ENCODE measurements at places on chromosomes 2 and 18. TPM values are rescaled to one million over a fixed set of nuclear protein-coding genes. Genes with fewer than 3 reads are reported as not detected.
A peak's percentile ranks its signal among the peaks of the same experiment; 100 is the strongest.

IL1R2 gene
- total RNA-seq = 0.88 TPM

RRM2 gene
- total RNA-seq = 7.4 TPM

LRRC30 gene
- not detected for total RNA-seq

DNAH7 gene
- 2.9 TPM for total RNA-seq

TMSB10 gene
- 3,633 TPM for total RNA-seq

RAX gene
- not detected for total RNA-seq

DNA sequence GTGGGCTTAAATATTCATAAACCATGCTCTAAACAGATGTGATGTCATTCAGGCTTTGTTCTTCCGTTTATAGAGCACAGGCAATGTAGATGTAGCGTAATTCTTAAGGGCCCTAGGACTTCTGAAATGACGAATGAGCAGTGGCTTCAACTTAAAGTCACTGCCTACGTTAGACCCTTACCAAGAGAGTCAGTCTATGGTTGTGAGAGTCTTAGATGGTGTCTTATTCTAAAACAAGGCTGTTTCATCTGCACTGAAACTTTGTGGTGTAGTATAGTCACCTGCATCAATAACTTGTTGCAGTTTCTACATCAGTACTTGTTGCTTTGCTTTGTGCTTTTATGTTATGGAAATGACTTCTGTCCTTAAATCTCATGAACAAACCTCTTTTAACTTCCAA, 56.0 kb downstream of the PIK3C3 start:
- no peak for DNase-seq

GRCh38 chr18:68721681-68722583, 7.0 kb upstream of the TMX3 start:
- peak; percentile 84 for DNase-seq

DNA sequence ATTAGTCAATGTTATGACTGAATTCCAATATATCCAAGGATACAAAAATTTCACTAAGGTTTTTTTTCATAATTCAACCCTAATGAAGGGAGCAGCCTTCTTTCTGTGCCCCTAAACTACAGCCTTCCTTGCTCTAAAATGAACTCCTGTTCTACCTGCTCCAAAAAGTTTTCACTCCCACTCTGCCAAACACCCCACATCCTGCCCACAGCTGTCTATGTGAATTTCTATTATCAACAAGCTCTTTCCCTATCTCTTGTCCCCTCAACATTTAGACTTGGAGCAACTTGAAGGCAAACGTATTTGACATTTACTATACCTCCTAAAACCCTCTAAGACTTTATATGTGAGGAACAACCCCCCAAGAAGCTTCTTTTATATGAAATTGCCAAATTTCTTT, 2.5 kb downstream of the STAT4 start:
- DNase-seq = no peak

DNA sequence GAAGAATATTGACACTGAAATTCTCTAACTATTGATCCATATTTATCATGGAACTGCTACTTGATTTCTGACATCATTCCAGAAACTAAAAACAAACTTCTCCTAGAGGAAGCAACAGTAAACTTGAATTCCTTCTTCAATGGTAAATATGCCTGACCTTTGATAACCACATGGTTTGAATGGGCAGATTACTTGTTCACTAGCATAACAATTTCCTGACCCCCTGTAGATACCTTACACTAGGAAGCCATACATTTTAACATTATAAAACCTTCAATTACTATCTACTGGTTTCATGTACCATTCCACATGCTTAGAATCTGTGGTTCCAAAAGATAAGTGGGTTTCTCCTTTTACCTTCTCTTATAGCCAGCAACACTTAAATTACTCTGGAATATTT, 36.5 kb upstream of the DSG1 start:
- DNase-seq = no peak

GRCh38 chr18:39272230-39272629, 1706.6 kb upstream of the CELF4 start:
- no peak for DNase-seq

DNA sequence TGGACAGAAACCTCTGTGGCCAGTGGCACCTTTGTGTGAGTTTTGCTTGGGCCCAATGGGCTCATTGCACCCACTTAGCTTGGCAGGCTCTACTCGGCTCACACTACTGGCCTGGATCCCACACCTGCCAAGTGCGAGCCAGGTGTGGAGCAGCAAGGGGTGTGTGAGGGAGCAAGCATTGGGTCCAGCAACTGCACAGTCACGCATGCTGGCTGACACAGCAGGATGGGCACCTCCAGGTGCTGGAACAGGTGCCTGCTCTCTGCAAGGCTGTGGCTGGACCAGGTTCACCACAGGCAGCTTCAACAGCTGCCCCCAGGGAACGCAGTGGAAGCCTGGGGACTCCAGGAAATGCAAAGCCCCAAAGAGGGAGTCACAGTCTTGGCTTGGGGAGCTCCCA, 94.2 kb downstream of the DOK6 start:
- DNase-seq = peak; percentile 14

- no peak for DNase-seq
Observed at GRCh38 chr18:2641638-2642037, 13.9 kb upstream of the SMCHD1 start.

GRCh38 chr2:231554748-231555545, 24.7 kb upstream of the NMUR1 start:
- peak; percentile 72 for DNase-seq

DNA sequence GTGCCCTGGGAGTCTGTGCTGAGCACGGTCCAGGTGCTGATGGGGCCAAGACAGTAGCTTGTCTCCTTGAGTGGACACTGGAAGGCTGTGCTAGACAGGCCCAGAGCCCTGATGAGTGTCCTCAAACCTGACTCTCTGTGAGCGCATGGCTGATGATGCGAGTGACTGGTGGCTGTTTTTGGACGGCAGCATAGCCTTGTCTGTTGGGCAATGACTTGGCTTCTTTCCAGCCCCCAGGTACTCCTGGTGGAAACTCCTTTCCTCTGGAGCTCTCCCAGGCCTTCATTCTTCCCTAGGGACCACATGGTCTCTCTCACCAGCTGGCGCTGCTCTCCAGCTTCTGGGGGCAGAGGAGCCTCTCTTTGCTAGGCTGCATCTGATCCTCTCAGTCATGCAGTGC, 207.6 kb upstream of the SMIM21 start:
- DNase-seq = no peak

DNA sequence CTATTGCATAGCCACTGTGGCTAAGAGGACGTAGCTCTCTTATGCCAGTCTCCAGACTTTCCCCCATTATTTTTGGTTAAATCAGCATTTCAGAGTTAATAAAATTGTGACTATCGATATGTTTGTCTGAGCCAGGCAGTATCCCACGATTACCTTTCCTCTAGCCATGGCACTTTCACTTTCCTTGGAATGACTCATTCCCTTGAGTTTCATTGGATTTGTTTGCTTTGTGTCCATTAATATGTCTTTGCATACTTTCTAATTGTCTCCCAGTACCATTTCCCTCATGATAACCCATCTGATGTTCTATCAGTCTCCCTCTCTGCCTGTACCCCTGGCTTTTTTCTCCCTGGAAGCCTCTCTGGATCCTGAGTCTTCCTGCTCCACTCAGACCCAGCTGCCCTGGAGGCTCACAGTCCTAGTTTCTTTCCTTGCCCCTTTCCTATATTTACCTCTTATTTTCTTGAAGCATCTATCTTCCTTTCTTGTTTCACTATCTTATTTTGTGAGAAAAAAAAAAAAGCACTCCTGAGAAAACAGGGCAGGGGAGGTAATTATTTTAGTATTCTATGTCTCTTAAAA, 126.1 kb downstream of the MTX2 start:
- DNase-seq = no peak

DNA sequence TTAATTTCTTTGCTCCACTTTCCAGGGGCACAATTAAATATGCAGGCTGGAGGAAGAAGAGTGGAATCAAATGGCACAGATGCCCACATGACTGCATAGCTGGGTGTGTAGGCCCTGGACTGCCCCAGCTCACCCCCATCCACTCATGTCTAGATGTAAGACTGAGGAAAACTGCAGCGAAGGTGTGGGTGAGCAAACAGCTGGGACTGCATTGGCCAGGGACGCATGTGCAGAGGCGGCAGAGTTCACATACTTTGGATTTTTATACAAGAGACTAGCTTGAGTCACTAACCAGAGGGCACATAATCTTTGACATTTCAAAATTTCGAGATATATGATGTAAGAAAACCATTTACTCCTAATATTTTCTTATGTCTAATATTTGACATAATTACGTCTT, 60.1 kb downstream of the SPIRE1 start:
- peak; percentile 82 for DNase-seq

GRCh38 chr18:50928551-50928950, 39.3 kb upstream of the ELAC1 start:
- peak; percentile 52 for DNase-seq

GRCh38 chr2:241177526-241178334, 10.7 kb upstream of the ANO7 start:
- no peak for DNase-seq

DNA sequence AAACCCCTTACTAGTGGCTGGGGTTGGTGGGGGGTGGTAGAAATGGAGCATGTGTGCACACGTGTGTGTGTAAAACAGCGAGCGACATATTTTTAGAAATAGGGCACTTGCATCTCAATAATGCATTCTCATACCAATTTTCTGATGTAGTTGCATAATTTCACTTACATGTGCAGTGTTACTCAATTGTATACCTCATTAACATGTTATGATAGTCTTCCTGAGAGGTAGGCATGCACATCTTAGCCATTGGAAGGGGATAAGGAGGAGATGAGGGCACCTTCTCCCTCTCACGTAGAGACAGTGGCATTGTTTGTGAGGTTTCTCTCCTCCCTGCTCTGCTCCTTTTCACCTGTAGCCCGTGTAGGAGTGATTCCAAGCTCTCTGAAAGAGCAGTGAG, 44.6 kb upstream of the RND3 start:
- DNase-seq = no peak

GRCh38 chr2:71545572-71546274, 92.4 kb downstream of the DYSF start:
- DNase-seq = peak; percentile 97

DNA sequence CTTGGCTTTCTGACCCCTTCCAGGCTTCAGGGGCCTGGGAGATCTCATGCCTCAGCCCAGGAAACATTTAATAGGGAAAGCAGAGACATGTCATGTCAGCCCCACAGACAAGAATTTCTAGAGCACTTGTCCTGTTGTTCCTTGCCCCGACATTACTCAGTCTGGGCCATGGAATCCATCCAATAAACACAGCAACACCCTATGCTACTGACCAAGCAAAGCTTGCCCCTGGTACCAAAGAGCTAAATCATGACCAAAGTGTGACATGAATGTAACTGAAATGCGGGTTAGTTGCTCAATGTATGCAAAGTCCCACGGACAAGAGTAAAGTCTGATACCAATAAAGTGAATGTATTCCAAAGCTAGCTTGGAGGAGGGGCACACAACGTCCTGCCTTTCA, 35.1 kb downstream of the EHD3 start:
- DNase-seq = no peak

DNA sequence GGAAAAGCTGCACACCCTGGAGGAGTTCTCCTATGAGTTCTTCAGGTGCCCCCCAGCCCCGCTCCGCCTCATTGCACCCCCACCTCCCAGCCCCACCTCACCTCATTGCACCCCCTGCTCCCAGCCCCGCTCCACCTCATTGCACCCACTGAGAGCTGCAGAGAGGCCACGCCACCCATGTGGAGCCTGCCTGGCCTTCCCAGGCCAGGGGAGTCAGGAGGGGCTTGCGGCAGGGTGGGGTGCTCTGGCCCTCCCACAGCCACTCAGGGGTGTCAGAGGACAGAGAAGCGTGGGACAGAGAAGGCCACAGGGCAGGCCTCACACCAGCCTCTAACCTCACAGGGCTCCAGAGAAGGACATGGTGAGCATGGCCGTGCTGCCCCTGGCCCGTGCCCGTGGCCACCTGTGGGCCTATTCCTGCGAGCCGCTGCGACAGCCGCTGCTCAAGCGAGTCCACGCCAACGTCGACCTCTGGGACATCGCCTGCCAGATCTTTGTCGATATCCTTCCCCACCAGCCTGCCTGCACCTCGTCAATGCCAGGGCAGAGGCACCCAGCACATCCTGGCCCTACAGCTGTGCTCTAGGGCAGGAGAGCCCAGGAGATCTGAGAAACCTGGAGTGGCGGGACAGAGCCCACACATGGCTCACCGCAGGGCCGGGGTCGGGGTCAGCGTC, 15.0 kb upstream of the GPR17 start:
- DNase-seq = peak; percentile 82

GRCh38 chr2:234415706-234416105, 81.2 kb downstream of the ARL4C start:
- DNase-seq = no peak

DNA sequence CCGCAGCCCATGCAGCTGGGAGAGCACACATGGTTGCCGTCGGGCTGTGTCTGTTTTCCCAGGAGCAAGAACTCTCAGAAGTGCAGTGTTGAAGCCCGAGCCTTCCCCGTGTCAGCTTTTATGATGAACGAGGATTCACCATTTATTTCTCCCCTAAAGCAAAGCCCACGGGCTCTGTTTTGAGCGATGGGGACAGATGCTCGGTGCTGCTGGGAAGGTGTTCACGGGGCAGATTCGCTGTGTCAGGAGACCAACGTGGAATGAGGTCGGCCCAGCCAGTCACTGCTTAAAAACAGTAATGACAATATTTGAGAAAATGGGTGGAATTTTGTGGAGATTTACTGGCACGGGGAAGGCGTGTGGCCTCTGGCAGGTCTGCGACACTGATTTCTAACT, 43.9 kb downstream of the NFATC1 start:
- no peak for DNase-seq

- peak; percentile 81 for DNase-seq
Observed at GRCh38 chr2:42050703-42051542, 3.1 kb downstream of the PKDCC start.

DNA sequence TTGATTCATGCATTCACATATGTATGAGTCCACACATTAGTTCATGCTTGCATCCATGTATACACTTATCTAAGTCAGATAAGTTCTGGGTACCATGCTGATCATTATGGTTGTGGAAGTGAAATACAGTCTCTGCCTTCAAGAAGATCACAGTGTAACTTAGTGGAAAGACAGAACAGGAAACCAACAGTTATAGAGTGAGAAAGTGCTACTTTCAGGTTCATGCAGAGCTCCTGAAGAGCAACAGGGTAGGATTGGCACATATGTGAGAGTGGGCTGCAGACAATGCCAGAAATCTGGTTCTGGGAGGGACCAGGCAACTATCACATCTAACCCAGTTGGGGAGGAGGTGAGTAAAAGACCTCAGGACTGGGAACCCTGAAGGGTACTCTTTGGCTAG, 35.4 kb upstream of the PGAP1 start:
- DNase-seq = peak; percentile 10

- DNase-seq = no peak
Observed at GRCh38 chr2:64711252-64711800, 57.6 kb upstream of the SERTAD2 start.

- no peak for DNase-seq
Observed at GRCh38 chr2:86411396-86411795, 29.8 kb upstream of the KDM3A start.

- DNase-seq = no peak
Observed at GRCh38 chr2:165505514-165505913, 36.0 kb downstream of the CSRNP3 start.

All from osteoblast (primary cell).